ENCODE measurements at places on chromosomes 12 and 14.

DNA sequence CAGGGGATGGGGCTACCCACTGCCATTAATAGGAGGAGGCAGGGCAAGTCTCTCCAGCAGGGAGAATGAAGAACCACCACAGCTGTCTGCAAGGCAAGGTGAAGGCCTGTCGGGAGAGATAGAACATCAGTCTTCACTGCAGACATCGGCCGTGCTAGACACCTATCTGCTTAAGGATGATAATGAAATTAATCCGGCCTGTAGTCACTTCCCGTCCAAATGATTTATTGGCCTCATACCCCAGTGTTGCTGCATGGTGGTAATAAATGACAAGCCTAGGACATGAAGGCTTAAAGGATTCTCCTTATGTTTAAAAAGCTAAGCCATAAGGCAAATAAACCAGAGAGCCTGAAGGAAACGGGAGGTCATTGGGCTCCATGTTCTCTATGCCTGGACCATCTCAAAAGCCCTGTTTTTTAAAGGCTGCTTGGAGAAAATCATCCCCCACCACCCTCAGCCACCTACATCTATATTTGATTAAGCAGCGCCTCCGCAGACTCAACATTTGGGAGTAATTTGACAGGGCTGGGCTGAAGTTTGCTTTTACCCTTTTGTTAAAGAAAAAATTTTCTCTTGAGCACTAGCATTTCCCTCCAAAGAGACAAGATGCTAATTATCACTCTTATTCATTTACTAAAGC is 137.7 kb downstream of the PLXNC1 start:
- DNase-seq: no peak

DNA sequence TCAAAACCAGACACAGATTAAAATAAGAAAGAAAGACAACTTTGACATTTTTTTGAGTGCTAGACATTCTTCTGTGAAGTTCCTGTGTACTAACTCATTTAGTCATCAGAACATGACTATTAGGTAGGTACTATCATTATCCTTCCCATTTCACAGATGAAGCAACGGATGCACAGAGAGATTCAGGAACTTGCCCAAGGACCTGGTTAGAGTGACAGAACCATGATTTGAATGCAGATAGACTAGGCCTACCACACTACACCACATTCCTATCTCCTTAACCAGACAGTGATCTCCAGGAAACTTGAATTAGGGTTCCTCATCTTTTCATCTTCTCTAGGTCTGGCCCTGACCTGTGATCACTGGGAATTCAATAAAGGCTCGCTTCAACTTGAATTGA is 54.4 kb upstream of the MED13L start:
- DNase-seq: no peak

DNA sequence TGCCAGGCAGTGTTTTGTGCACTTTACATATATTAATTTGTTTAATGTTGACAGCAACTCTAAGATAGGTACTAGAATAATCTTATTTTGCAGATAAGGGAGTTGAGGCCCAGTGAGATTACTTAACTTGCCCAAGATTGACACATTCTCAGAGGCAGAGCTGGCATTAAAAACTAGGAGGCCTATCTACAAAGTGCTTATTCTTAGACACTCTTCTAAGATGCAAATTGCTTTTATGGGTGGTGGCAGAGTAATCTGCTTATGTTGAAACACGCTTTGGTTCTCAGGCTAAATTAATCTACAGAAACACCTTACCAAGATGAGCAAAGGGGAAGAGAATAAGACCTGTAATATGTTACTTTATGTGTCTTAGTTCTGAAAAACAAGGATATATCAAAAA is 7.2 kb downstream of the MGP start:
- DNase-seq: no peak

- no peak for DNase-seq
Measured at GRCh38 chr12:19243551-19243950, 114.0 kb downstream of the PLEKHA5 start.

DNA sequence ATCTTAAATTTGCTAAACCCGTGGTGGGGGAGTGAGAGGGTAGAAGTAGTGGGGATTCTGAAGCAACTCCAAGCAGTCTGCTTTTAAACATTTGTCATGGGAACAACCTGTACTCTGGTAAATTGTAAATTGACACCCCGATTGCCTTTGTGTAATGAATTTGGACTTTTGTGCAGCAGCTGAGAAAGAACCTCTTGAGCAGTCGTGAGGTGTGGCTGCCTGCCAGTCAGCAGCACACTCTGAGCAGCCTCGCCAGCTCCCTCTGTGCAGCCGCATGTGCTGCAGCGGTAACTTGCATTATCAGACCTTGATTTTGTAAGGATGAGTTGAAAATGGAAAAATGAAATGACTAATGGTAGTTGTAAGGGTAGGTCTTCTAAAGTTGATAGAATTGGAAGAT is 74.3 kb downstream of the SUSD6 start:
- peak; percentile 74 for DNase-seq

- no peak for DNase-seq
Measured at GRCh38 chr12:51527966-51528365, 63.1 kb upstream of the SCN8A start.

DNA sequence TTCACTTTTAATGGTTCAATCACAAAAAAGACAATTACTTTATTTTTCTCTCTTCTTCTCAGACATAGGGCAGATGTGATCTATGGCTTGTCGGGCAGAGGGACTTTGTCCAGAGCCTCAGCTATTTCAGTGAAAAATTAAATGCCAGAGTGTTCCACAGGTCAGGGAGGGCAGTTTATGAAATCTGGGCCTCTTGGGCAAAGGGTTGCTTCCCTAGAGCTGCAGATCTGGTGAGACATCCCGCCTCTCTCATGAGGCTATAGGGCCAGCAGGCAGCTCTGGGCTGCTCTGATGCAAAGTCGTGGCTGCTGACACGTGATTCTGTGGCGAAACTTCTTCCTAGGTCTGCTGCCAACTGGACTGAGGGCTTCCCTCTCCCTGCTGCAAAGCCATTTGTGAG is 6.0 kb downstream of the CLMN start:
- no peak for DNase-seq
